Sigmoid colon (tissue), 7 donors: ENCODE measurements at places on chromosomes 3 and 15. TPM values are rescaled to one million over a fixed set of nuclear protein-coding genes. Genes with fewer than 3 reads are reported as not detected.

The LYZL4 gene
- not detected for polyA plus RNA-seq

The ESYT3 gene
- polyA plus RNA-seq = 0.63 TPM

The PPARG gene
- 111 TPM for polyA plus RNA-seq

The CEP97 gene
- 1.8 TPM for polyA plus RNA-seq

The GOLGA8T gene
- polyA plus RNA-seq = not detected

The UQCC5 gene
- polyA plus RNA-seq = 7.8 TPM

The LRRK1 gene
- 22.6 TPM for polyA plus RNA-seq

The GOLGA8M gene
- not detected for polyA plus RNA-seq

The MESP1 gene
- 2.7 TPM for polyA plus RNA-seq

The PATL2 gene
- 1.2 TPM for polyA plus RNA-seq

The SLC28A1 gene
- not detected for polyA plus RNA-seq

The AP3B2 gene
- polyA plus RNA-seq = 1.3 TPM

The FOXL2NB gene
- not detected for polyA plus RNA-seq

The NMB gene
- 8.2 TPM for polyA plus RNA-seq

The CHRM5 gene
- 0.01 TPM for polyA plus RNA-seq

The TGM4 gene
- polyA plus RNA-seq = not detected

The OPA1 gene
- polyA plus RNA-seq = 20.4 TPM

The DTX3L gene
- 9.6 TPM for polyA plus RNA-seq

The APOD gene
- polyA plus RNA-seq = 63.7 TPM

The PRTG gene
- polyA plus RNA-seq = not detected

The GPR87 gene
- not detected for polyA plus RNA-seq

The ST8SIA2 gene
- polyA plus RNA-seq = 0.23 TPM

The KNL1 gene
- 5.9 TPM for polyA plus RNA-seq

The UBE2E2 gene
- polyA plus RNA-seq = 3.7 TPM

The MYL3 gene
- 11.8 TPM for polyA plus RNA-seq

The GOLGA6L25 gene
- polyA plus RNA-seq = not detected

The GPR62 gene
- polyA plus RNA-seq = not detected

The STOML1 gene
- 4.2 TPM for polyA plus RNA-seq

The RARRES1 gene
- polyA plus RNA-seq = 14.6 TPM

The CCR9 gene
- not detected for polyA plus RNA-seq

The TTC23 gene
- 8.2 TPM for polyA plus RNA-seq

The CCR5 gene
- polyA plus RNA-seq = 0.60 TPM

The FGF7 gene
- 11.9 TPM for polyA plus RNA-seq

The KPNA4 gene
- polyA plus RNA-seq = 15.0 TPM

The ALDH1A2 gene
- polyA plus RNA-seq = 1.2 TPM

The PDZRN3 gene
- polyA plus RNA-seq = 16.1 TPM

The NOX5 gene
- not detected for polyA plus RNA-seq

The KNSTRN gene
- 9.5 TPM for polyA plus RNA-seq

The NR1I2 gene
- 50.6 TPM for polyA plus RNA-seq

The SYNPR gene
- polyA plus RNA-seq = not detected

The PIGZ gene
- 60.8 TPM for polyA plus RNA-seq

The NANOGP8 gene
- not detected for polyA plus RNA-seq

The NDN gene
- 5.5 TPM for polyA plus RNA-seq

The TTLL3 gene
- 4.4 TPM for polyA plus RNA-seq

The RTP1 gene
- polyA plus RNA-seq = 0.04 TPM

The MB21D2 gene
- 4.8 TPM for polyA plus RNA-seq

The CELSR3 gene
- under 0.01 TPM for polyA plus RNA-seq

The ZNF501 gene
- polyA plus RNA-seq = 0.69 TPM

The LRRC28 gene
- 22.2 TPM for polyA plus RNA-seq

The HRG gene
- not detected for polyA plus RNA-seq
